ENCODE measurements at places on chromosomes 1 and 21.

DNA sequence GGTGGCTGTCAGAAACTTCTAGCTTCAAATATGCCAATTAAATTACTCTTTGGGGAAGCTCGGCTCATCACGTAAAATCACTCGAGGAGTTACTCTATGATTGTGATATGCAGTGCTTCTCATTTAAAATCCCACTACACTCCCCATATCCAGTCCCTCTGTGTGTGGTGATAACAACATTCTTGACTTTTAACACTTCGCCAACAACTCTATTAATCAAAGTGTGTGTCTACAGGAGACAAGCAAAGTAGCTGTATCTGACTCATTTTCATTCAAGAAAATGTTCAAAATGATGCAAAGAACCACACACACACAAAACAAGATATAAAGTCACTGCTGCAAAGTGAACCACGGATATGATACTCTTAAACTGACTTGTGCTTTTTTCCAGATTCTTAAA is 341.3 kb downstream of the DSCAM start:
- DNase-seq, result no peak

DNA sequence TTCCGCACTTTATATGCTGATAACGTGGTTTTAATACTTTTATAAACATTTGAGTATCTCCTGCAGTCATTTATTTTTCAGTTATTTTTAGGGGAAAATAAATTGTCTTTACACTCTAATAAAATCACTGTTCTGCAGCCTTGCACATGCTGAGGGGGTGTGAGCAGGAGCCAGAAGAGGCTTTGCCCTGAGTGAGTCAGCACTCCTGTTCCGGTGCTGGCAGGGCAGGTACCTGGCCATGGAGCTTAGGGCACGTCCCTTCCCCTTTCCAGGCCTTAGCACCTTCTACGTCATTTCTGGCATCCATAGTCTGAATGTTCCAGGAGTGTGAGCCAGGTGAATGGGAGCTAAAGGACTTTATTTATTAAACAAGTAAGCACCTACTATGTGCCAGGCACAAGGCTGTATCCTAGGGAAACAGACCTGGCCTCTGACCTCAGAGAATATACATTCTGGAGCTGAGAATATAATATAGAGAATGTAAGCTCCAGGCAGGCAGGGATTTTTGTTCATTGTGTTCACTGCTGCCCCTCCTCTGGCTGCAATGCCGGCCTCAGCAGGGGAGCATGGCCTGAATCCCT is 402.9 kb downstream of the PTPRU start:
- peak; percentile 31 for DNase-seq

DNA sequence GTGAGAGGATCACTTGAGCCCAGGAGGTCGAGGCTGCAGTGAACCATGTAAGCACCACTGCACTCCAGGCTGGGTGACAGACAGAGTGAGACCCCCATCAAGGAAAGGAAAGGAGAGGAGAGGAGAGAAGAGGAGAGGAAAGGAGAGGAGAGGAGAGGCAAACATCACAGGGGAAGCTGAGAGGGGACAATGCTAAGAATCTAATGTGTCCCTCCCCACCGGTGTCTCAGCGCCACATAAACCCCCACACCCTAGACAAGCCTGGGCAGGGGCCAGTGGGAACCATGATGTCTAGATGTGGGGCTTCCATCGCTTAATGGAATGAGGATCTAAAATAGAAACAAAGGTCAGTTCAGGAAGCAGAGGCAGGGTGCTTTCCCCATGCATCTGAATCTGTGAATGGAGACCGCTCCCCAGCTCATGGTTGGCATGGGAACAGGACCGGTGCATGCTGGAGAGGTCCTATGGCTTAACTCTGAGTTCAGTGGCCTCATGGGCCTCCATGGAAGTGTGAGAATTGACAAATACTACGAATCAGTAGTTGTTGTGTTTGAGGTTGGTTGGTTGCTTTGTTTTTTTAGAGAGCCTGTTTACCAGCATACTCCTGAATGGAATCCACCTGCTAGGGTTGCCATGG is 16.3 kb upstream of the LAPTM5 start:
- DNase-seq, result peak; percentile 59

DNA sequence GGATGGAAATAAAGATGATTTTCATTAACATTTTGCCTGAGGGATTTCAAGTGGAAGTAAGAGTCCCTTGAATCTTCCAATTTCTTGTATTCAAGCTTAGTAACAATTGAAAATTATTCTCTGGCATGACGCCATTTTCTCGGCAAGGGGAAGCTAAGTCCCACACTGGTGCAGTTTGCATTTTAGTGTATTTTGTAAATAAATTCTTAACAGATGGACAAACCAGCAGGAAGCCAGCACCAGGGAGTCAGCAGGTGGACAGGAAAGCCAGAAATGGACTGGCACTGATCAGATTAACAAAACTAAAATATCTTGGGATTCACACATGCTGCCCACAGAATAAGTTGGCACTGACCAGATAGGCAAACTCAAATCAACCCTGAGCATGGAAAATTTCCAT is 311.3 kb downstream of the LRRIQ3 start:
- DNase-seq, result no peak

DNA sequence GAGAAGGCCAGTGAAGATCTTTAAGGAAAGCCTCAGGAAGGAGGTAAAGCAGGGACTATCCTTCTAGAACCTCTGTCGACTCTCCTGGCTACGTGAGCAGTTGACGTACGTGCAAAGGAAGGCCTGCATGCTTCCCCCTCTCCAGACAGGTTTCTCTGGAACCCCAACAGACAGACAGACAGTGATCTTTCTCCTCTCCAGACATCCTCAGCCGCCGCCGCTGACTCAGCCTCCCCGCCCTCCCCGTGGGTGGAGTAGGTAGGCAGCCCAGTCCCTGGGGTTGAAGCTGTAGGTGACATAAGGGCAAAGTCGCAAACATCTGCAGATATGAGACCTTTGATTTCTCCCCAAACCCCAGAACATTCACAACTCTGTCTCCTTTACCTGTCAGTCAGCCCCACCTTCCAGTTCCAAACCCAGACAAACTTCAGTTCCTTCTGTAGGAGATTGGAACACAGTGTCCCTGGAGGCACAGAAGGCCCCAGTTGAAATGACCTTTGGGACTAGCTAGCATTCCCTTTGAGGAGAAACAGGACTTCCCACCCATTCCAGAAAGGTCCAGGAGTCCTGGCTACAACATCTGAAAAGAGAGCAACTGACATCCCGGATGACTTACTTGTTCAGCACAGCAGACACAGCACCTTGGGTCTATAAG is 146.0 kb upstream of the JUN start:
- DNase-seq, result no peak

DNA sequence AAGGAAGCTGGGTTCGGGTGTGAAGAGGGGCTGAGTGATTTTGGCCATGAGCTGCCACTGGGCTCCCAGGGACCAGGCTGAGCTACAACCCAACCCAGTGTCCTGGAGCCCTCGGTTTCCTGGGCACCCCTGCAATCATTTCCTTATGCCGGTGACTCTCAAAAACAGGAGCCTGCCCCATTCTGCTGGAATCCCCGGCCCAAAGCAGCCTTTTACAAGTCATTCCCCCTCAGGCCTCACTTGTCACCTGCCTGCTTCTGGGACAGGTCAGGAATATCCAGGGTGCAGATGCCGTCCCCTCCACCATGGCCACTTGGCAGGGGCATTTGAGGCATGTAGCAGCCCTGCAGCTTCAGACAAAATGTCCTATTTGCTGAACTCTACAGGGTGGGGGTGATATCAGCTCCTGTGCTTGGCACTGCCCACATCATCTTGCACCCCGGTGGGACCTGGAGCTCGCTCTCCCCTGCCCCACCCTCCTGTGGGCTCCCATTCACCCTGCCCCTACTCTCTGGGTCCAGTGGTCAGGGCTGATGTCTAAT is 30.0 kb downstream of the CDK18 start:
- DNase-seq, result no peak

DNA sequence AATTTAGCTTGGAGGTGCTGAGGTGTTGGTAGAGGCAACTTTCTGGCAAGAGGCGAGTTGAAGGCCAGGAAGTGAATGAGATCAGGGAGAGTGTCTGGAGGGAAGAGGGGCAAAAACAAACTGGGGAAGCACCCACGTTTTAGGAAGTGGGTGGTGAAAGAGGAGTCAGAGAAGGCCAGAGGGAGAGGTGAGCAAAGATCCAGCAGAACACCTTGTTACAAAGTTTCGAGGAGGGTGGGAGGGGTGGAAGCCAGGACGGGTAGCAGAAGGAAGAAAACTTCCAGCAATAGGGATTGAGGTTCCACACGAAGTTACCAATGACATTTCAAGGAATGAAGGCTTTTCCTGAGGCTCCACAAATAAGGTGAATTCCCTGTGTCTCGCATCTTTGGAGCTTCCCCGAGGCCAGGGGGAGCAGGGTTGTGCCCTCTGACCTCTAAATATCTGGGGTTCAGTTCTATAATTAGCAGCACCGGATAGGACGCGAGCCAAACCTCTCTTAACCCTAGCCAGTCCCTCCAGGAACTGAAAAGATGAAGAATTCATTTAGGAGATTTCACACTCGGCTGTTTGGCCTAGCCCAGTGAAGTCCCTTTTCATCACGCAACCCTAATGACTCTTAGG is 578 bp upstream of the SESN2 start:
- no peak for DNase-seq

- no peak for DNase-seq
Measured at GRCh38 chr1:47262787-47263413, 30.9 kb upstream of the TAL1 start.

DNA sequence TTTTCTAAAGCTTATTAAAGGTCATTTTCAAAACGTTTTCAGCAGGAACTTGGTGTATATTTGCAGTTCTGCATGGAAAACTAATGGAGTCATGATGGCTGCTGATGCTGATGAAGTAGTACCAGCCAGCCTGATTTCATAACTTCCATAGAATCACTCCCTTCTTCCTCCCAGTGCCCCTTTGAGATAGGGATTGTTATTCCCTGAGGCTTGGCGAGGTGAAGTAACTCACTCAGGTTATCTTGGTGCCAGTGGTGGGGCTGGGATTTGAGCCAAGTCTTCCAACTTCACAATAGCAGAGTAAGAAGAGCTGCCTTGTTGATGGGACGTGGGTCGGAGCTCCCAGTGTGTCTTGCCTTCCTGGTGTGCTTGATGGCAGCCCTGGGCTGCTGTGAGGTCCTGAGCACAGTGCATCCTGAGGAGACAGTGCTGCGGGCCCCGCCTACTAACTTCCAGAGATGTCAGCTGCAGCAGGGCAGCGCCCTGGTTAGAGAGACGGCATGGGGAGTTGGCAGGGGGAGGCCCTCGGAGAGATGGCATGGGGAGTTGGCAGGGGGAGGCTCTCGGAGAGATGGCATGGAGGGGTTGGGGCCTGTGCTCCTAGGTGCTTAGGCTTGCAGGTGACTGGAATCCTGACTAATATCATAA is 92.6 kb downstream of the PCBP3 start:
- no peak for DNase-seq

- DNase-seq, result no peak
Measured at GRCh38 chr1:40870135-40870728, 8.1 kb upstream of the CITED4 start.

GRCh38 chr1:232951180-232951579 is 769 bp downstream of the NTPCR start:
- DNase-seq, result no peak

DNA sequence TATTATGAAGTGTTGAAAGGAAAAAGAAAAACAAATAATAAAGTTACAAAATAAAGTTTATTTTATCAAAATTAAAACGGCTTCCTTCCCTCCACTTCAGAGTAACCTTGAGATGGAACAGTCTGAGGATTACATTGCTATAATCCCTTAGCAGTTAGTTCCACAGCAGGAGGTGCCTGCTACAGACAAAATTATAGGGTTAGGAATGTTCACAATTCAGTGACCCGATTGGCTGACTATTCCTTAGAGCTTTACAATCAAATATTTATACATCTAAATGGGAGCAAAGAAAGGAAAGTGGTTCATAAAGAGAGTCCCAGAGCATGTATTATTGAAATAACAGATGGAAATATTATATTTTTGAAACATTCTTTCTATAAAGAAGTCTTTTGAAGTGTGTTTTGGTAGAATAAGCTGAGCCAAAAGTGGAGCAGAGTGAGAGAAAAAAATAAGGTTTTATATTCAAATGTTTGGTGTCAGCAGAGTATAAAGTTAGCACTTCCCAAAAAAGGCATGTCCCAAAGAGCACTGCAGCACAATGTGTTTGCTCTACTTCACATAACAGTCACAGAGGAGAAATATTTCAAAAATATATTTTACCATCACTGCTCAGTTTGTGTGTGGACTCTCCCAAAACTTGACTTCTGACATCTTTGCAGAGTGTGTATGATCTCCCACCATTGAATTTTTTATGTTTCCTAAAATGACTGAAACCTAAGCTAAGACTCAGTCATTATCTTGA is 71.4 kb upstream of the GORAB start:
- no peak for DNase-seq

DNA sequence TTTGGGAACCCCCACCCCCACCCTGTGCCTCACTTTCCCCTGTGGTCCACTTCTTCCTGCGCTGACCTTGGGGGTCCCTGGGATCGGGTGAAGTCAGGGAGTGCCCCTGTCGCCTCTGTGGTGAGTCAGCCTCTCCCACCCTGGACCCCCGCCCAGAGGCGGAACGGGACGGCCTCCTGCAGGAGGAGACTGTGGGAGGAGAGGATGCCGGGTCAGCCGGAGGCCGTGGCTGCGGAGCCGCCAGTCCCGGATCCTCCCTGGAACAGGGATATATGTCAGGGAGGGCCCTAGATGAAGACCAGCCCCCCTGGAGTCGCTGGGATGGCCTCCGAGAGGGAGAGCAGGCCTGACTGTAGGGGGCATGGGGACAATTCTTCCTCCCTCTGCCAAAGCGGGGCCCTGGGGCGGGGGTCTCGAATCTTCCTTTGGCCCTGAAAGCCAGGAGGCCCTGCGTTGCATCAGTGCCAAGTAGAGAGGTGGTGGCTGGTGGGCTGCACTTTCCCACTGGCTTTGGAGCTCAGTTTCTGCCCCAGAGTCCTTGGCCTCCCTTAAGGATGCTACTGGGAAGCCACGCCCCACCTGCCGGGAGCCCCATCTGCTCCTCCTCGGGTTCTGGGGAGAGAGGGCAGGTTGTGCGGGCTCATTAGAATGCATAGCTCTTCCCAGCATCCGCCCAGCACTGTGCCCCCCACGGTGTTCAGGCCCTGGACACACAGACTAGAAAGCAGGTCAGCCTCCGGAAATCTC is 930 bp downstream of the ARHGEF10L start:
- DNase-seq, result peak; percentile 53

GRCh38 chr1:154327466-154328317 is 2.4 kb downstream of the ATP8B2 start:
- DNase-seq, result no peak

- DNase-seq, result no peak
Measured at GRCh38 chr1:1156140-1157032, 17.3 kb upstream of the TTLL10 start.

- no peak for DNase-seq
Measured at GRCh38 chr1:41572224-41572623, 87.7 kb upstream of the EDN2 start.

DNA sequence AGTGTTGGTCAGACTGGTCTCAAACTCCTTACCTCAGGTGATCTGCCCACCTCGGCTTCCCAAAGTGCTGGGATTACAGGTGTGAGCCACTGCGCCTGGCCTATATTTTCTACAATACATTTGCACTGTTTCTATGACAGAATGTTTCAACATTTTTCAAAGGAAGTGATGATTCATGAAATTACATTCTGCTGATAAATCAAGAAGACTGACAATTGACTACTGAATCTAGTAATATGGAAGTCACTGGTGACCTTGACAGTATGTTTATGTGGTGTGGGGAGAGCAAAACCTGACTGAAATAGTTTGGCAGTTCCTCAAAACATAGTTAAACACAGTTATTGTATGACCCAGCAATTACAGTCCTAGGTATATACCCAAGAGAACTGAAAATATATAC is 18.1 kb downstream of the LRIF1 start:
- DNase-seq, result no peak
